NCI-H1417 (cell line): ENCODE measurements at places on chromosomes 2 and 18.

DNA sequence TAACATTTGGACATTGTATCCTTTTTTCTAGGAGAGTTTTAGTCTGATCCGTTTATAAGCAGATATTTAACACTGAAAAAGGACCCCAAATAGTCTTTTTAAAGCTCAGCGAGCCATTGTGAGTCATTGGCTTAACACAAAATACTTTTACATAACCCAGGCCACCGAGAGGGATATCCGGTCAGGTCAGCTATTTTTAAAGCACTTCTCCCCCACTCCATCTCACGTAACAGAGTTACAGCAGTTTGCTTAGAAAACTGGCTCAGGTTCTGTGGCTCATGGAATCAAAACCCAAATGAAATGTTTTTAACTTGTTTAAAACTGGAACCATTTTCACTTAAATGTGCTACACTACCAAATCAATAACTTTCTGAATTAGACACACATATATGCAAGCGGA, 23.9 kb downstream of the COL4A3 start:
- DNase-seq, result no peak

- DNase-seq, result no peak
These were observed 18.4 kb downstream of the NCOA1 start for GRCh38 chr2:24509425-24509824.

- no peak for DNase-seq
These were observed 70.3 kb upstream of the ZNF521 start for GRCh38 chr18:25422230-25422629.

GRCh38 chr2:221322741-221323140, 249.4 kb downstream of the EPHA4 start:
- DNase-seq, result no peak

GRCh38 chr2:46915281-46915810, at the start of gene MCFD2:
Gene MCFD2, minus strand, starts transcription at chr2:46915806. Its CDS starts 6,635 bp downstream, at chr2:46909171.
- peak; percentile 75 for DNase-seq

DNA sequence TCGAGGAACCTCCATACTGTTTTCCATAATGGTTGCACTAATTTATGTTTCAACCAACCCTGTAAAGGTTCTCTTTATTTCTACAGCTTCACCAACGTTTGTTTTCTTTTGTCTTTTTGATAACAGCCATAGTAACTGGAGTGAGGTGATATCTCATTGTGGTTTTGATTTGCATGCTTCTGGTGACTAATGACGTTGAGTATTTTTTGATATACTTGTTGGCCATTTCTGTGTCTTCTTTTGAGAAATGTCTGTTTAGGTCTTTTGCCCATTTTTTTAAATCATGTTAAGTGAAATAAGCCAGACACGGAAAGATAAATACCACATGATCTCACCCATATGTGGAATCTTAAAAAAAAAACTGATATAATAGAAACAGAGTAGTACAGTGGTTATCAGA, 74.8 kb upstream of the SMIM21 start:
- DNase-seq, result no peak

- no peak for DNase-seq
These were observed 190.6 kb downstream of the MYCN start for GRCh38 chr2:16130906-16131400.

DNA sequence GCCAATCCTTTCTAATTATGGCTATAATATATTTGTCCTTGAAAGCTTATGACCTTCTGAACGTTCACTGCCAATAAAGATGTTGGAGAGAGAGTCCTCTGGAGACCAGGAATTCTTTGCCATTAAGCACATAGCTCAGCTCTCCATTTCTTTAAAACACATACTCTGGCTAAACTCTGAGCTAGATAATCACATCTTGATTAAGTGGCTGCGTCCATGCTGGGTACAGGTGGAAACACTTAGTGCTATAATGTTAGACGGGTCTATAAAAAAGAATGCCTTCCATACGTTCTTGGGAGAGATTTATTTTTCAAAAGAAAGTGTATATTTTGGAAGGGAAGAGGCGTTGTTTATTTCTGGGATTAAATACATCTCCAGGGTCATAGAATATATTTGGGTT, 314.5 kb downstream of the LPIN1 start:
- no peak for DNase-seq

GRCh38 chr2:153106802-153107477, 371.6 kb downstream of the RPRM start:
- no peak for DNase-seq

DNA sequence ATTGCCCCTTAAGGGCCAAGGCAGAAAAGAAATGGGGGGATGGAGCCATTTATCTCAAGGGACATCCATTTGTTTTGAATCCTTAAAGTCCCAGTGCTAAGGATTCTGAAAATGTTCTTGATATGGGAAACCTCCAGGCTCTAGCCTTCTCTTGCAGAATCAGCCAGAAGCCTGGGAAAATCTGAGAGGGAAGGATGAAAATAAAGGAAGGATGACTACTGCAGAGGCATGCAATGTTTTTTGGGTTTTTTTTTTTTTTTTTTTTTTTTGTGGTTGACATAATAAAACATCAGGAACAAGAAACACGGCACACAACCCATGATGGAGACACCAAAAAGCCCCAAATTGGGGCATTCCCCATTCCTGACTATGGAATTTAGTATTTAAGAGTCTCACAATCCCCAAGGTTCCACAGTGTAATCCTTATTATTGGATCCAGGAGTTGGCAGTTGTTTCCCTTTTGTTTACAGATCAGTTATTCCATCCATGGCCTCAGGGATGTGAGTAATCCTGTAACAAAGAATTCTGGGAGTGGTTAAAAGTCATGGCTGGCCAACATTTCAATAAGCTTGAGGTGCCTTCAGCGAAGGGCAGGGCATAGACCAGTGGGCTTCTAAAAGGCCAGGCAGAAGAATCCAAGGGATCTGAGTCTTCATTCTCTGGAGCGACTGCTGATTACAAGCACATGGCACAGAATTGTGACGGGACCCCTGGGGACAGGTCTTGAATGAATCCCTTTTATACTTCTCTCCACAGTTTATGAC, 337.5 kb downstream of the GULP1 start:
- no peak for DNase-seq

GRCh38 chr2:9937258-9937657, 14.2 kb upstream of the GRHL1 start:
- no peak for DNase-seq

DNA sequence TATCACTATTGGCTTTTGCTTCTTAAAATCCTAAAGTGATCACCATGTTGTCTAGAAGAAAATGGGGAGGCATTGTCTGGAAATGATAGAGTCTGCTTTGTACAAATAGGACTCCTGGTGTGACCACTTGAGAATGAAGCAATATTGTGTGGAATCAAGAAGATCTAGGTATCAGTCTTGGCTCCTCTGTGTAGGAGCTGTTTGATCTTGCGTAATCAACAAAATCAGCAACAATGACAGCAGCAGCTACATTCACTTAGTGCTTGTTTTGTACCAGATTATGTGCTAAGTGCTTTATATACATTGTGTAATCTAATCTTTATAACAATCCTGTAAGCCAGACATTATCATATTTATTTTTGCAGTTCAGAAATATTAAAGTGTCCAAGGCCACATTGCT, 17.8 kb downstream of the NCOA1 start:
- DNase-seq, result no peak

GRCh38 chr2:1639086-1639858, 105.0 kb downstream of the PXDN start:
- DNase-seq, result no peak

GRCh38 chr2:199883474-199884212, 27.4 kb upstream of the C2orf69 start:
- DNase-seq, result no peak

DNA sequence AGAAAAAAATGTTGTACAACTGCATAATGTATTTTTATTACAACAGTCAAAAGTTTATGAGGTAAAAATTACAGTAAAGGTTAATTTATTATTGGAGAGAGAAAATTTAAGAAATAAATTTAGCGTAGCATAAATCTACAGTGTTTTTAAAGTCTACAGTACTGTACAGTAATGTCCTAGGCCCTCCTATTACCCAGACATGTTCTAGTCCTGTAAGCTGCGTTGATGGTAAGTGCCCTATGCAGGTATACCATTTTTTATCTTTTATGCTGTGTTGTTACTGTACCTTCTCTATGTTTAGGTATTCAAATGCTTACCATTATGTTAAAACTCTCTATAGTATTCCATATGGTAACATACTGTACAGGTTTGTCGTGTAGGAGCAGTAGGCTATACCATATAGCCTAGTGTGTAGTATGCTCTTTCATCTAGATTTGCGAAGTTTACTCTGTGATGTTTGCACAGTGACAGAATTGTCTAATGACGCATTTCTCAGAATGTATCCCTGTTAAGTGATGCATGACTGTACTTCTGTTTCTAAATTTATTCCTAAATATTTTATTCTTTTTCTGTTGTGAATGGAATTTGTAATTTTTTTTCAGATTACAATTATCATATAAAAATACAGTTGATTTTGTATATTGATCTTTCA, 24.5 kb downstream of the ABI2 start:
- DNase-seq, result peak; percentile 43

DNA sequence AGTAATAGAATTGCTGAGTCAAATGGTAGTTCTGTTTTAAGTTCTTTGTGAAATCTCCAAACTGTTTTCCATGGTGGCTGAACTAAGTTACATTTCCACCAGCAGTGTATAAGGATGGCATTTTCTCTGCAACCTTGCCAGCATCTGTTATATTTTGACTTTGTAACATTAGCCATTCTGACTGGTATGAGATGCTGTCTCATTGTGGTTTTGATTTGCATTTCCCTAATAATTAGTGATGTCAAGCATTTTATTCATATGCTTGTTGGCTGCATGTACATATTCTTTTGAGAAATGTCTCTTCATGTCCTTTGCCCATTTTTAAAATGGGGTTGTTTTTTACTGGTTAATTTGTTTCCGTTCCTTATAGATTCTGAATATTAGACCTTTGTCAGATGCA, 63.9 kb downstream of the LANCL1 start:
- DNase-seq, result no peak

DNA sequence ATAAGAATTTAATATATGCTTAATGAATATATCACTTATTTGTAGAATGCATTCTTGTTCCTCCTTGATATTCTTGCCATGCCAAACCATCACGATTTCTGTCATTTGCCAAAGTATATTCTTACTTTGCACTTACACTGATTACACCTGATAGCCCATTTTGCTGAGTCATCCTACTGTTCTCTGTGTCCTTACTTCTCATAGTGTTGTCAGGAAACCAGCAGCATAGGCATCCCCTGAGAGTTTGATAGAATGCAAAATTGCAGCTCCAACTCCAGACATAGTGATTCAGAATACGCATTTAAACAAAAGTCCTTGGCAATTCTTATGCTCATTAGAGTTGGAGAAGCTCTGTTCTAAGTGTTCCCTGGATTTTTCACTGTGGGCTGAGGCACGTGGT, 687.1 kb downstream of the DPP10 start:
- no peak for DNase-seq

GRCh38 chr2:12560618-12561017, 156.1 kb upstream of the TRIB2 start:
- no peak for DNase-seq

DNA sequence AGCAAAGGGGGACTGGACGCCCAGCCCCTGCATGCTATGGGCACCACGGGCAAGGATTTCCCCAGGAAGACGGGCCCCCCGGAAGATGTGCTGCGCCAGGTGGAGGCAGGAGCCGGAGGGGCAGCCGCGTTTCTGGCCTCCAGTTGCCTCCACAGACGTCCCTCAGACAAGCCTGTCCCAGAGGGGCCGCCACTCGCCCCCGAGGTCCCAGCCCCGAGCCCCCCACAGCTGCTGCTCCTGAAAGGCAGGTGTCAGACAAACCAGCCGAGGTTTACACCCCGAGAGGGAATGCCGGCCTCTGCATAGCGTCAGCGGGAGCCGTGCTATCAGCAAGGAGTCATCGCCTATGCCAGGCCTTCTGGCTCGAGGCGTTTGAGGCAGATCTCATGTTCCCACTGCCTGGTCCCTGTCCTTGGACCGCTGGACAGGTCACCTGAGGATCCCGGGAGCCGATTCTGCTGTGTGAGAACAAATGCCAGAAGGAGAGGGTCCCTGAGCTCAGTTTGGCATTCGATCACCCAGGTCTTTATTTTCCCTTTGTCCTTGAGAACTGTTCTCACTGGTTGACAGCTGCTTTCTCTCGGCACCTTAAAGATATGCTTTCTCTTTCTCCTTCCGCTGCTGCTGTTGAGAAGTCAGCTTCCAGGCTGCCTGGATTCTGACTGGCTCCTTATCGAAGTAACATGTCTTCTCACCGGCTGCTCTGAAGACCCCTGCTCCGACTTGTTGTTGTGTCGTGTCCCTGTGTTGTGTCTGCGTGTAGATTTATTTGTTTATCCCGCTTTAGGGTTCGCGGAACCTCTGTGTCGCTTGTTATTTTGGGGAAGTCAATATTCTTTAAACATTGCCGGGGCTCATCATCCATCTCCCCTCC, 20.6 kb downstream of the CROCC2 start:
- no peak for DNase-seq

- no peak for DNase-seq
These were observed 24.2 kb downstream of the ZAP70 start for GRCh38 chr2:97737421-97738178.

- DNase-seq, result no peak
These were observed 163.5 kb downstream of the UXS1 start for GRCh38 chr2:106030287-106031268.

GRCh38 chr2:46852598-46852997, 63.0 kb downstream of the MCFD2 start:
- no peak for DNase-seq

DNA sequence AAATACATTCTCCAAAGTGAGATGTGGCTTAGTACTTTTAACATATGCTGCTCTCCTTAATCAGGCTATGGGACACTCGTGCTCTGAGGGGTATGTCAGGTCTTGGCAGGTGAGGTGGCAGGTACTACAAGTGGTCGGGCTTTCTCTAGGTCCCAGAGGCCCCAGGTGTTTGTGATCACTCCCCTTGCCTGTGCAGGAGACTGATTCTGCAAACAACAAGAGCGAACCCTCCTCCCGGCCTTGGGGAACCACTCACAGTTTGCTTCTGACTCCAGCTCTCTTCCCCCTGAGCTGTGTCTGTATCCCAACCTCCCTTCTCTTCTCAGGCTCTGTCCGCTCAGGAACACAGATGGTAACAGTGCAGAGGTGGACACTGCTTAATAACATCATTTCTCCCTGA, 48.1 kb downstream of the ATOH8 start:
- DNase-seq, result no peak

DNA sequence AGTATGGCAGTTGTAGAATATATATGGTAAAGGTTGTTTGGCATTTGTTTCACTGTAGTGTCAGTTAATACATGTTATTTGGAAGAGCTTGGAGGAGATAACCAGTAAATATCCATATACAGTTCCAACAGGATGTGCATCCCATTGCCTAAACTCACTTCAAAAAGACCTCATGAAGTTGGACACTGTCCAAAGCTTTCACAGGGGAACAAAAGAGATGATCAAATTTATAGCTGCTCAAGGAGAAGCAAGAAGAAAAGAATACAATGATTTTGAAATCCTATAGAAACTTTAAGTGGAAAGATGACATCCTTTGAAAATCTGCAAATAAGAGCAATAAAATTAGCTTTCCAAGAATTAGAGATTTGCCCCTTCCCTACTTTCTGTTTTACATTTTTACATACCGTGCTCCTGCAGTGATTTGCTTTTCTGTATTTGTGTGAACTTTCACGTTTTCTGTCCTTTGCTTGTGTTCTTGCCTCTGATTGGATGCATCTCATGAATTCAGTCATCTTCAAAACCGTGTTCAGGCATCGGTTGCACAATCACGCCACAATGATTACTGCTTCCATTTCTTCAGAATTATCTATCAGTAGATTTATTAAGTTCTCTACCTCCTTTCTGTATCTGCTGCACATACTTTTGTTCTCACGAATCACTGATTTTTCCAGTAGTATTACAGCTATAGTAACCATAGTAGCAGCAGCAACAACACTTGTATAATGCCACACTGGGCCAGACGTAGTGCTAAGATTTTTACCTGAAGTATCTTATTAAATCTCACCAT, 83.8 kb downstream of the PARD3B start:
- DNase-seq, result no peak
